Kidney (tissue), 22 donors: ENCODE measurements at places on chromosomes 13 and 19. TPM values are rescaled to one million over a fixed set of nuclear protein-coding genes. Genes with fewer than 3 reads are reported as not detected.
A peak's percentile ranks its signal among the peaks of the same experiment; 100 is the strongest.

ZNF418 gene
- polyA plus RNA-seq = 8.2 TPM

GRCh38 chr13:40615619-40616018 is 50.8 kb downstream of the FOXO1 start:
- DNase-seq = no peak

DNA sequence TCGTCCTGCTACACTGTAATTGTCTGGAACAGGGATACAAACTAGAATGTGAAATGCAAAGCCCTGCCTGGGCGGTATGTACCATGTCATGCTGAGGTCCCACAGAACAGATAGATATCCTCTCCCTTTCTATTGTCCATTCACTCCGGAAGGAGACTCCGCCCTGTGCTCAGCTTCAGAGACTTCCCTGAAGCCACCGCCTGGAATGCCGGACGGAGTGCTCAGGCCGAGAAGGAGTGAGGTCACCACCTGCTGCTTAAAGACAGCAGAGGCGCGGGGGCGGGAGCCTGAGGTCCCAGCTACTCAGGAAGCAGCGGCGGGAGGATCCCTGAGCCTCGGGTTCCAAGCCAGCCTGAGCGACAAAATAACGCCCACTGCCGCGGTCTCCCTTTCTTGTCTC is 890 bp upstream of the ZNF611 start:
- peak; percentile 73 for DNase-seq

GRCh38 chr19:531753-532560 is at the start of gene CDC34:
Gene CDC34, plus strand, starts transcription at chr19:531760. Its CDS starts 172 bp downstream, at chr19:531932.
- no peak for DNase-seq

DNA sequence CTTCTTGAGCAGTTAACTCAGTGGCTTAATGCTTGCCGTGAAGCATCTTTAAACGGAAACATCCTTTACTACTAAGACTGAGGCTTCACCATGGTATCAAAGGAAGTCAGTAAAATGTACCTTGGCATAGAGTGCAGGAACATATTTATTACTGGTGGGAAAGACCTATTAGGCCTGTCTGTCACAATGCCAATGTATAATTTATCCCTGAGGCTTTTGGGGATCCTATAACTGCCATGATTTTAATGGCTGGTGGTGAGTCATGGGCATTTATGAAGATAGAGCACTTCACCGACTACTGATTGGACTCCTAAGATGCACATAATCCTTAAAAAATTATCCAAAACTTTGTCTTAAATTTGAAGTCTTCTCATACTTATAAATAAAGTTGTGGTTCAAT is 79.6 kb downstream of the FGF14 start:
- DNase-seq = no peak

SELENOV gene
- polyA plus RNA-seq = not detected

KLK15 gene
- 2.7 TPM for polyA plus RNA-seq

DNA sequence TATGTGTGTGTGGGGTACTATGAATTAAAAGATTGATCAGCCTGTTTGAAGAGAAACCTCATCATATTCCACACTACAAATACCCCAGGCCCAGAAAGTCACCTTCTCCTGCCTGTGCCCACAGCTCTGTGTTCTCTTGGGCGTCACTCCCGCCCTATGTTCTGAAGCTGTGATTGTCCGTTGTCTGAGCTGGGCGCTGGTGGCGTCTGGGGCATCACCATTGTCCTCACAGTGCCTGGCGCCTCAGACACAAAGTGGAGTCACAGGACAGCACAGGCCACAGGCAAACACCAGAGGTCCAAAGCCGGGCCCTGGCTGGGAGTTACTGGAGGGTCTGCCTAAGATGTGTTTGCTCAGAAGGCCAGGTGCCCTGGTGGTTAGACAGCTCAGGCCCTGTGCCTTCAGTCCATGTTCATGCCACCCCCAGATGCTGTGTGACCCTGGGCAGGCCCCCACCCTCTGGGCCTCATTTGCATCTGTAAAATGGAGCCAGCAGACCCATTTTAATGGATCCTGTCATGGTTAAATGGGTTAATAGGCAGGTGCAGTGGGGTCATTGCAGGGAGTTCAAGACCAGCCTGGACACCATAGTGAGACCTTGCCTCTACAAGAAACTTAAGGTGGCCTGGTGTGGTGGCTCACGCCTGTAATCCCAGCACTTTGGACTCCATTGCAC is 34.5 kb downstream of the DNM2 start:
- DNase-seq = no peak

CYP4F8 gene
- not detected for polyA plus RNA-seq

DNA sequence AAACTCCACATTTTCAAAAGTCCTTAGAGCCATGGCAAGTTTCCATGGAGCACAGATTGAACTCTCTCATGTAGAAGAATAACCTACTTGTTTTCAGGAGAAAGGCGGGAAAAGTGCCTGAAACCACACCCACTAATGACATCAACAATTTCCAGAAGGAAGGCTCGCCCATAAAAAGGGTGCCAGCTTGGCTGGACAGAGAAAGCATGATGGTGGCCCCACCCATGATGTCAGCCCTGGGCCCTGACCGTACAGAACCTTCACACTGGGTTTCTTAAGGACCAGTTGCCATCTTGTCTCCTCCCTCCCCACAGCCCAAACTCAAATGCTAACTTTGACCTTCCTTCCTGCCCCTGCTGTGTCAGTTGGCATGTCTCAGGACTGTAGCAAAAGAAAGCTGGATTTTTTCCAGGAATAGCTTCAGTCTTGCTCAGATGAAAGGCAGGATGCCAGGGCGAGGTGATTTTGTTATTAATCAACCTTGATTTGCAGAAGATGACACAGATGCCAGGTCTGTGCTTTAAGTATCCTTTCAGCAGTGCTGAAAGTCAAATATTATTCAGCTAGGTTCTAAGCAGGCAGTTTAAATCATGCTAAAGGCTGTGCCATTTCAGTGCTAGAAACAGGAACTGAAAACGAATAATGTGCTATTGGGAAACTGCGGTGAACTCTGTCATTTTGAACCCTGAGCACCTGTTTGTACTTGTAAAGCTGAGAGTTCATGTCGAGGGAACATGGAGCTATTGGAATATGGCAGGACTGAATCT is 89.5 kb upstream of the RFC3 start:
- no peak for DNase-seq

RNF113B gene
- polyA plus RNA-seq = not detected

DNA sequence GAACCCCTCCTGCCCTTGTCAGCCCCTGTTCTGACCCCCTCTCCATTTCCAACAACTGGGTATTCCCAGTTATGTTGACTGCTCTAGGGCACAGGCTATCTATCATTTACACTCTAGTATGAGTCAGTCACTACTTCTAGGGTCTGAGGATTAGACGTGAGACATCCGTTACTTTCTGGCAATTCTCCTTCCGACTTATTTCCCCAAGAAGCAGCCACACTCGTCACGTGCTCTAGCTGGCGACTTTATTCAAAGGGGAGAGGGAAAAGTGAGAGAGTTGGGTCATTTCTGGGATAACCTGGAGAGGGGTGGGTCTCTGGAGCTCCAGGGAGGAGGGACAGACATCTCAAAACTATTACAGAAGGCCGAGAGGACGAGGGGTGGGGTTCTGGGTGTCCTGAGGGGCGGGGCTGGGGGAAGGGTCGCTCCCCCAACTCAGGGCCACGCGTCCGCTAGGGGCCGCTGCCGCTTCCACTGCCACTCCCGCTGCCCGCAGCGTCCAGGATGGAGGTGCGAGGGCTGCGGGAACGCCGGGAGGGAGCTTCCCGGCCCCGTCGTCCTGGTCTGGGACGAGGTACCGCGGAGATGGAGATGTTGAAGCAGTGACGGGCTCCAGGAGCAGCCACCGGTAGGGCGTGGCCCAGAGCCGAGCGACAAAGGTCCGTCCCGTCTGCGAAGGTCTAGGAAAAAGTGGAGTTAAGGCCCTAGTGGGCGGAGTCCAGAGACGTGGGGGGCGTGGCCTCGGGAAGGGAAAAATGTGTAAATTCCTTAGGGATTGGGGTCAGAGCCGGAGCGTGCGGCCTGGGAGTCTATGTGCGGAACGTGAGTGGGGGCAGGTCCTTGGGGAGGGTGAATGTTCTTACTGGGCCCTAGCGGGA is 8.9 kb downstream of the RTBDN start:
- no peak for DNase-seq

C1QTNF9 gene
- not detected for polyA plus RNA-seq

ZNF653 gene
- 10.8 TPM for polyA plus RNA-seq

MYBPC2 gene
- not detected for polyA plus RNA-seq

OLFM2 gene
- polyA plus RNA-seq = 5.4 TPM

DNA sequence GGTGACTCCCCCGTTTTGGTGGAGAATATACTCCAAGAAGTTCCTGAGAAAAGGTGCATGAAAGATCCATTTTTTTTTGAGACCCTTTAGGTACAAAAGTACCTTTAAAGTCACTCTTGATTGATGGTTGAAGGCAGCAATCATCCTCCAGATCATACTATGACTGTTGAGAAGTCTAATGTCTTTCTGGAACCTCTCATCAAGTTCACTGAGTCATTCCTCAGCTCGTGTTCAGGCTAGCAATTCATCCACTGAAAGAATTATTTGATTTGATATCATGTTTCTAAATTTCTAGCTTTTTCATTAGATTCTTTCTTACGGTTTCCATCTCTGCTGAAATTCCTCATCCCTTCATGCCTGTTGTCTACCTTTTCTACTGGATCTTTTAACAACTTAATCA is 65.1 kb upstream of the GJB6 start:
- no peak for DNase-seq

DNA sequence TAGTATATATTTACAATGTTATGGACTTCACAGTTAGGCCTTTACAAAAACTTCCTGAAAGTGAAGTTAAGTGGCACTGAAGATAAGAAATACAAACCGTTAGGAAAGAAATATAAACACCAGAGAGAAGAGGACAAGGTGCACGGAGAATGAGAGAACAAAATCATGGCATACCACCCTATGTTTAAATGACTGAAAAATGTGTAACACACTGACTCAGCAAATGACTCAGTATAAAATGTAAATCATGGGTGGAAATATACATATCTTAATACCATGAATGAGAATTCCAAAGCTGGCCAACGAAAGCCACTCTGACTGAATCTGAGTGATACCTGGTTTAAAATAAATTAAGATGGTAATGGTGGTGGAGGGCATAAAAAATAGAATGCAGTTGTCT is 260.8 kb downstream of the DNAJC15 start:
- no peak for DNase-seq

ZNF728 gene
- polyA plus RNA-seq = not detected

DNA sequence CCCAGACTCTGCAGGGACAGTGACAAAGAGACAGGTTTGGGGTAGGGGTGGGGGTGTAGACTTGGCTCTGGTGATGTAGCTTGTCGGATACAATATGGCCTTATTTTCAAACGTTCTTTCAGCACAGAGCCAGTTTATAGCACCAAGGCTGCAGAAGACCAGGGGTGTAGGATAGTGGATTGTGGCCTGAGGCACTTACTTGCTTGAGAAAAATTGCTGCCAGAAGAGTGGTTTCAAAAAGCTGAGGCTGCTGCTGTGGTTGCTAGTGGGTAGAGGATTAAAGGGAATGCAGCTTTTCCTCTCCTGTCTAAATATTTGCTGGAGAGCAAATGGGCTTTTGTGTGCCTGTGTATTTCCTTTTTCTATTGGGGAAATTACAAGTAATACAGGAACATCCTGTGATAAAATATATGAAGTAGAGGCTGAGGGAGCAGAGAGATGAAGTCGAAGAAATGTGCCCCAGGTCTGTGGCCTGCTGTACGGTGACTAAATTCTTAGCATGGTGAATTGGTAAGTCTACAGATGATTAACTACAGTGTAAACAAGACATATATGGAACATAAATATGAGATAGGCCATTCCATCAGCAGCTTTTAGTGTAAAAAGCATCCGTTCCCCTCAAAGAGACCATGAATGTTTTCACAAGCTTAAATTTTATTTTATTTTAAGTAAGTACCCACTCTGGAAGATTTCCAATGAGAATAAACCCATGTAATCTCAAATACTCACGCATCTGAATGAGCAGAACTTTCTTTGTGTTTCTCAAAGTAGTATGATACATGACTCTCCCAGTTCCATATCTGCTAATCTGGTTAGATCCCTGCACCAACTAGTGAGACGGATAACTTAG is 112.9 kb downstream of the LRCH1 start:
- no peak for DNase-seq

DNA sequence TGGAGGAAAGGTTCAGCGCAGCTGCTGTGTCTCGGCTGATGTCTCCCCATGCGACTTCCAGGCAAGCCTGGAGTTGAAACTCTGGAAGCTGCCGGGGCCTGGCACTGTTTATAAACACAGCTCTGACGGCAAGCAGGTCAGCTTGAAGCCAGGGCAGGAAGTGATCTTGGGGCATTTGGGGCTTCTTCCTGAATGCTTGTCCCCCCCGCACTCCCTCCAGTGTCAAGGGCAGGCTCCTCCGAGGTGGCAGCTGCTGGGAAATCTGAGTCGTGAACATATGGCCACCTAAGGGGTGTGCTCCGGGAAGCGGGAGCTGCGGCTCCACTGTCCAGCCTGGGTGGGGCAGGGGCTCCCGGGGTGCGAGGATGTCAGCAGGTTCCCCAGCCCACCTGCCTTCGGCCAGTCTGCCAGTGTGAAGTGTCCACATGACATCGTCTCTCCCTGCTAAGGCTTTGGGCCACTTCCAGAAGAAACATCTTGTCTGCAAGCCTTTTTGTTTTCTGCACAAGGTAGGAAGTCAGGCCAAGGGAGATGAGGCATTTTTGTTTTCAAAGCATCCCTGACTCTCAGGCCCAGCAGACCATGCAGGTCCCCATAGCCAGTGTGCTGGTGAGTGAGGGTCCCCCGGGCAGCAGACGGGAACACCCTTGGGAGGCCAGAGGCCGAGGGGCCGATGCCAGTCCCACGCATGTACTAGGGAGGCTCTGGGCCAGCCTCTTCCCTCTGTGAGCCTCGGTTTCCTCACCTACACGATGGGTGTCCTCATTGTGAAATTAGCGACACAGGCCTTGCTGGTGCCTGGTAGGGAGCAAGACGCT is 2.7 kb downstream of the PIAS4 start:
- DNase-seq = peak; percentile 18

SLITRK6 gene
- not detected for polyA plus RNA-seq

- DNase-seq = no peak
These were observed 1.6 kb downstream of the TEX30 start for GRCh38 chr13:102772042-102772425.

DNA sequence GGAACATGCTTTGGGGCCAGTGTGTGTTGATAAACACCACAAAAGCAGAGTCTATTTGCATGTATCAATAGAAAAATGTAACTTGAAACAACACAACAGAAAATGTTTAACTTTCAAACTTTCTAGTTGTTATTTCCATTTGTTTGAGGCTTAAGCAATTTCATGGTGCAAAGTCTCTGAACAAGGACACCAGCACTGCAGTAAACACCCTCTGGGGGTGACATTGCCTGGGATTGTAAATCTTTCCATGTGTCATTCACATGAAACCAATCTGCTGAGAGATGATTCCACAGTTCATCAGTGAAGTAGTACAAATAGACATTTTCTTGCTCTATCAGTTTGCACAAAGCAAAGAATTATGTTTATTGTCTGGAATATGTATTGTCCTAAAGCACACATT is 124.5 kb downstream of the ITGBL1 start:
- no peak for DNase-seq

DNA sequence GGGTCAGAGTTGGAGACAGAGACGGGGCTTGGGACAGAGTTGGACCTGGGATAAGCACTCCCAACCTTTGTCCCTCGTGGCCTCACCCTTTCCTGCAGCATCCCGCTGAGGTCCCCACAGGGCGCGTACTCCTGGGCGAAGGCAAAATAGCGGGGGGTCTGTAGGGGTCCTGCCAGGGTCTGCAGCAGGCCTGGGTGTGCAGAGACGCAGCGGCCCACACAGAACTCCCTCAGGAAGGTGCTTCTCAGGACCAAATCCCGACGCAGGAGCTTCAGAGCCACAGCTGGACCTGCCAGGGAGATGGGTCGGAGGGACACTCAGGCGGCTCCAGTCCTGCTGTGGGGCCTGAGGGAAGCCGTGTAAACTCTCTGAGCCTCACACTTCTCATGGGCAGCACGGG is 1.3 kb downstream of the SBK3 start:
- no peak for DNase-seq

MBD3L3 gene
- polyA plus RNA-seq = not detected
